ENCODE measurements at places on chromosomes 6 and 20.

DNA sequence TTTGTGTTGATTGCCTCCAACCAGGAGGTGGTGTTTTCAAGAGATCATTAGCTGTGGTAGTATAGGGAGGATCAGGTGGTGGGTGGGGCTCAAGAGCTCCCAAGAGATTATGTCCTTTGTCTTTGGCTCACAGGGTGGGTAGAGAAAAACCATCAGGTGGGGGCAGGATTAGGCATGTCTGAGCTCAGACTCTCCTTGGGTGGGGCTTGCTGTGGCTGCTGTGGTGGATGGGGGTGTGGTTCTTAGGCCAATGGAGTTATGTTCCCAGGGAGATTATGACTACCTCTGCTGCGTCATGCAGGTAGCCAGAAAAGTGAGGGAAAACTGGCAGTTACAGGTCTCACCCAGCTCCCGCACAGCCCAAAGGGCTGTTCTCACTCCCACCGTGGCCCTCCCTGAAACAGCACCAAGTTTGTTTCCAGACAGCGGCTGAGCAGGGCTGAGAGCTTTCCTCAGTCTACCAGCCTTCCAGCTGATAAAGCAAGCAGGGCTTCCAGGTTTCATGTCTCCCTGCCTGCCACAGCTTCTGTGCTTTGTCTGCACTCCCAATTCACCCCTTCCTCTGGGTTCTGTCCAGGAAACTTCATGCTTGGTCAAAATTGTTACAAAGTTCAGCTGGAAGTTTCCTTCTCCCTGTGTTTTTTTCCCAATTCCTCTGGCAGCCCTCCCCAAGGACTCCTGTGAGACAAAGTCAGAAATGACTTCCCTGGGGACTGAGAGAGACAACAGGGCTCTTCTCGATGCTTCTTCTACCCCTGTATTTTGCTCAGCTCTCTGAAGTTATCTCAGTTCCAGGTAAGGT lies 481.1 kb upstream of the MAN1A1 start:
- no peak for DNase-seq

DNA sequence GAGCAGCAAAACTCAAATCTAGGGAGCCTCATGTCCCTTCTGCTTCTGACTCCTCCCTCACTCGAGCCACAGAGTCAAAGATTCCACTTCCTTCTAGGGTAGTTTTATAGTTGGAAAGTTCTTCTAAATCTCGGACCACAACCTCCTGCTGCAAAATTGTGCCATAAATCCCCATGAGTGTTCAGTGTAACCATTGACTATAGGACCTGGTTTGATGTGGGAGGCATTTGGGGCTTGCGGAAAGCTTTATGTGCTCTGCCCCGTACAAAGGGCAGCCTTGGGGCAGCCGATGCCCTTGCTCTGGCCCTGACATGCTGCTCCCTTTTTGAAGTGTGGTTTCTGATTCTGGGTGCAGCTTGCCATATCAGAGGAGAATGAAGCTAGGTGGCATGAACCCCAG lies 43.6 kb upstream of the IER3 start:
- no peak for DNase-seq

DNA sequence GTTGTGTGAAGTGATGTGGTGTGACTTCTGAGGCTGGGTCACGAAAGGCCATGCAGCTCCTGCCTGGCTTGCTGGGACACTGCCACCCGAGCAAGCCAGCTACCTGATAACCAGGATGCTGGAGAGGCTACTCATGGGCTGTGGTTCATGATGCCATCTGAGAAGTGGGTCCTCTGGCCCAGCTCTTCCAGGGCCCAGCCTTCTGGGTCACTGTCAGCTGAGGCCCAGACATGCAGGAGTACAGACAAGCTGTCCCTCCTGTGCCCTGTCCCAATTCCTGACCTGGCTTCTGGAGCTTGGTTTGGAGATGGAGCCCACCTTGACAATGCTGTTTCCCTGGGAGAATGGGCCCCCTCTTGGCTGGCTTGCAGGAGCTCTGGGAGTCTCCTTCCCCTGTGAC lies 87.0 kb downstream of the DHX35 start:
- DNase-seq, result no peak

GRCh38 chr6:4377603-4378002 lies 242.2 kb upstream of the ECI2 start:
- DNase-seq, result no peak

DNA sequence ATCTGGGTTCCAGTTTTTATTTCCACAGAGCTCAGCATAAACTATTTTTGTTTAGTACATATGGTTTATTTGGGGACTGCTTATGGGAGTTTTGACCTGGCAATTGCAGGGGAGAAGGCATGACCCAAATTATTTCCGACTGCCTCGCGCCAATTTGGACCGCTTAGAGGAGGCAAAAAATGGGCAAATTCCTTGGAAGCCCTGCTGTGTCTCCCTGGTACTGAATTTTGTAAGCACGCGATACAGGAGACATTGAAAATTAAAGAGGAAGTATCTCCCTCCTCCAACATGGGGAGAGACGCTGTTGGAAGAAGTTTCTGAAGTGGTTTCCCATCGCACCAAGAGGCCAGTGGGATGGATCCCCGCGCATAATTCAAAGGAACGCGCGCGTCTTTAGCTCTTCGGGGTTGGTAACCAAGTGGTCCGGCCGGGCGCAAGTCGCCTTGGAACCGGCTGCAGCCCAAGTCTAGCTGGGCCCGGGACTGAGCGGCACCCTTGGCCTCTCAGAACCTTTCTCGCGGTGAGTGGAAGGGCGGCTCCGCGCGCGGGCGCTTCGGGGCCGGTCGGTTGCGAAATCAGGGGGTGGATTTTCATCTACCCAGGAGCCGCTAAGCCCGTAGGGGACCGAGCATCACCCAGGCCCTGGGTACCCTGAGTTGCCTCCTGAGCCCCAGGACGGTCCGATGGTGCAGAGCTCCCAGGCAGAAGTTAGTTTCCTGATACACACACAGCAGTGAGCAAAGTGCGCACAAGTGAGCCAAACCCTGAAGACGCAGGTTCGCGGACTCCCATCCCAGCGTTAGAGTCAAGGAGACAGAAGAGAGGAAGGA lies 6.2 kb downstream of the NKX2-2 start:
- DNase-seq, result no peak

GRCh38 chr20:4730780-4731179 lies 9.1 kb downstream of the PRND start:
- no peak for DNase-seq

GRCh38 chr6:46032110-46032998 lies 16.7 kb upstream of the CLIC5 start:
- no peak for DNase-seq

- no peak for DNase-seq
These were observed 661.6 kb downstream of the QKI start for GRCh38 chr6:164075981-164076615.

- no peak for DNase-seq
These were observed 192.5 kb downstream of the EPHA7 start for GRCh38 chr6:93226822-93227221.

GRCh38 chr6:5617179-5617578 lies 355.9 kb downstream of the FARS2 start:
- DNase-seq, result no peak

- DNase-seq, result no peak
These were observed 27.3 kb upstream of the FOXA2 start for GRCh38 chr20:22611636-22612035.

DNA sequence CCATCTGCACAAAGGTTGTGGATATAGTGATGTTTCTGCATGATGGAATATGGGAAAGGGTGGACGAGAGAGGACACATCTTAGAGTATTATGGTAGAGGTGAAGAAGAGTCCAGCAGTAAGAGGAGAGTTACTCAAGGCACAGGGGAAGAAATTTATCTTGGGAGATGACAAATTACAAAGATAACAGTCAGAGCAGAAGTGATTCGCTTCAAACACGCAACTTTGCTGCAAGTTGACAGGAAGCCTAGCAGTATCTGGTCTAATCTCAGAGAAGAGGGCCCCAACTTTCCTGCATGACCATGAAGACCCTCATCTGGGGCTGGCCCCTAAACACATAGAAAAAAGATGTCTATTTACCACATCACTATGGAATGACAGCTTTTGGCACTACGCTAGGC lies 1.2 kb upstream of the CALHM6 start:
- no peak for DNase-seq
